Cardiac ventricle fibroblast (primary cell): ENCODE measurements at places on chromosomes 11 and 22. TPM values are rescaled to one million over a fixed set of nuclear protein-coding genes. Genes with fewer than 3 reads are reported as not detected.

Gene EIF3D
- total RNA-seq: 261 and 311 TPM in 2 replicates

Gene POTEH
- total RNA-seq: not detected in 2 replicates

Gene MYRF
- total RNA-seq: 0.31 and 0.44 TPM in 2 replicates

Gene HBG2
- not detected in 2 replicates for total RNA-seq

Gene MPZL2
- total RNA-seq: 0.44 and 0.68 TPM in 2 replicates

Gene DDTL
- 0.87 TPM in 1 of 2 replicates, not detected in the other for total RNA-seq

Gene TBC1D10A
- 16.5 and 16.6 TPM in 2 replicates for total RNA-seq

Gene OR52A1
- not detected in 2 replicates for total RNA-seq

Gene MMP12
- total RNA-seq: not detected in 2 replicates

Gene SLC17A6
- total RNA-seq: not detected in 2 replicates
